Endothelial cell (in vitro differentiated cells): ENCODE measurements at places on chromosomes 7 and 10. TPM values are rescaled to one million over a fixed set of nuclear protein-coding genes. Genes with fewer than 3 reads are reported as not detected.

GRCh38 chr7:91064938-91065337 lies 199.3 kb upstream of the FZD1 start:
- no peaks in the 10 kb centered on the region for H3K27me3 ChIP-seq
- no peak for DNase-seq
- no peak overlapping the region for H3K27ac ChIP-seq
- peaks cover 4% of the 10 kb centered on the region for H3K4me1 ChIP-seq

The LRRC18 gene
- total RNA-seq: not detected

DNA sequence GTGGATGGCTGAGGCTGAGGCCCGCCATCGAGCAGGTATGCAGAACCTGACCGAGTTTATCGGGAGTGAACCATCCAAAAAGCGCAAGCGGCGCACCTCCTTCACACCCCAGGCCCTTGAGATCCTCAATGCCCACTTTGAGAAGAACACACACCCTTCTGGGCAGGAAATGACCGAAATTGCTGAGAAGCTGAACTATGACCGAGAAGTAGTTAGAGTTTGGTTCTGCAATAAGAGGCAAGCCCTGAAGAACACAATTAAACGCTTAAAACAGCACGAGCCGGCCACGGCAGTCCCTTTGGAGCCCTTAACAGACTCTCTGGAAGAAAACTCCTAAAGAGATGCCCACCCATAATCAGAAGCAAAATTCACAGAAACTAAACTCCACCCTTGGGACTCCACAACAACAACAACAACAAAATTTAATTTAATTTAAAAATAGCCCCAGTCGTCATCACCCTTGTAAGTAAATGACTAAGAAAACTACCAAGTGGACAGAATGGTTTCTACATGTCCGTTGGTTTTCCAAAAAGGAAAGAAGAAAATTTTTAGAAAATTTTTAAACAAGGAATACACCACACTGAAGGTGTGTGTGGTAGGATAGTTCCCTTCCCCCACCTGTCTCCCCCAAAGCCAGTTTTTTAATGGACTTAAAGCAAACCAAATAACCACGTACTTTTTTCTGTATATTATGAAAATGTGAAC lies 101.7 kb upstream of the YAE1 start:
- H3K27me3 ChIP-seq: peaks cover 3% of the 10 kb centered on the region
- H3K36me3 ChIP-seq: no peaks in the 10 kb centered on the region
- no peak overlapping the region for H3K4me3 ChIP-seq

GRCh38 chr10:121462281-121462680 lies 136.0 kb downstream of the FGFR2 start:
- no peak overlapping the region for H3K4me3 ChIP-seq
- no peak for DNase-seq
- H3K27ac ChIP-seq: no peak overlapping the region
- no peaks in the 10 kb centered on the region for H3K4me1 ChIP-seq

GRCh38 chr7:44533301-44534055 lies 7.7 kb downstream of the NPC1L1 start:
- no peaks in the 10 kb centered on the region for H3K36me3 ChIP-seq
- no peak for DNase-seq
- no peak overlapping the region for H3K4me3 ChIP-seq
- H3K27ac ChIP-seq: no peak overlapping the region
- H3K4me1 ChIP-seq: no peaks in the 10 kb centered on the region

The PLA2G12B gene
- not detected for total RNA-seq

GRCh38 chr7:148058092-148058491 lies 532.5 kb upstream of the C7orf33 start:
- no peaks in the 10 kb centered on the region for H3K4me1 ChIP-seq
- no peak overlapping the region for H3K4me3 ChIP-seq
- H3K36me3 ChIP-seq: no peaks in the 10 kb centered on the region
- H3K27ac ChIP-seq: no peak overlapping the region

The SORBS1 gene
- 103 TPM for total RNA-seq

DNA sequence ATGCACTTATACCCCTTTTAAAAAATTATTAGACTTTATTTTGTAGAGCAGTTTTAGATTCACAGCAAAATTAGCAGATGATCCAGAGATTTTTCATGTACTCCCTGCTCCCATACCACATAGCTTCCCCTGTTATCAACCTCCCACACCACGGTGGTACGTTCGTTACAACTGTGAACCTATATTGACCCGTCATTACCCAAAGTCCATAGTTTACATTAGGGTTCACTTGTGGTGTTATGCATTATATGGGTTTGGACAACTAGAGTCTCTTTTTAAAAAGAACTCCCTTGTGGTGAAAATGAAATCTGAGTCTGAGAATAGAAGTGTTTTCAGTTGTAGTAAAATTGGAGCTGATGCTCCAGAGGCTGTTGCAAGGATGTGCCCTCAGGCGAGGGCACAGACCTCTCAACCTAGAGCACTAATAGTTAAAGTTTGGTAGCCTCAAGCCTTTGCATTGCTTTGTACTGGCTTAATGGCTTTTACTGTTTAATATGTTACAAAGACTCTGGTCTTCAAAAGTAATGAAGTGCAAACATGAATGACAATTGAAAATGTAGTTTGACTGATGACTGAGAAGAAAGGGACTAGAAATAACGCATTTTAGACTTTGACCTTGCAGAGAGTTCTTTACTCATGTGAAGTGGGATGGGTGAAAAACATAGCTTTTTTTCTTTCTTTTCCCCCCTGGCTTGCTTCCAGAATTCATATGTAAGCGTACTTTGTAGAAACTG lies 30.6 kb upstream of the CSTF2T start:
- H3K4me3 ChIP-seq: no peak overlapping the region
- no peaks in the 10 kb centered on the region for H3K36me3 ChIP-seq
- H3K27me3 ChIP-seq: no peaks in the 10 kb centered on the region
- no peak for DNase-seq
- peaks cover 4% of the 10 kb centered on the region for H3K4me1 ChIP-seq
- H3K27ac ChIP-seq: no peak overlapping the region

DNA sequence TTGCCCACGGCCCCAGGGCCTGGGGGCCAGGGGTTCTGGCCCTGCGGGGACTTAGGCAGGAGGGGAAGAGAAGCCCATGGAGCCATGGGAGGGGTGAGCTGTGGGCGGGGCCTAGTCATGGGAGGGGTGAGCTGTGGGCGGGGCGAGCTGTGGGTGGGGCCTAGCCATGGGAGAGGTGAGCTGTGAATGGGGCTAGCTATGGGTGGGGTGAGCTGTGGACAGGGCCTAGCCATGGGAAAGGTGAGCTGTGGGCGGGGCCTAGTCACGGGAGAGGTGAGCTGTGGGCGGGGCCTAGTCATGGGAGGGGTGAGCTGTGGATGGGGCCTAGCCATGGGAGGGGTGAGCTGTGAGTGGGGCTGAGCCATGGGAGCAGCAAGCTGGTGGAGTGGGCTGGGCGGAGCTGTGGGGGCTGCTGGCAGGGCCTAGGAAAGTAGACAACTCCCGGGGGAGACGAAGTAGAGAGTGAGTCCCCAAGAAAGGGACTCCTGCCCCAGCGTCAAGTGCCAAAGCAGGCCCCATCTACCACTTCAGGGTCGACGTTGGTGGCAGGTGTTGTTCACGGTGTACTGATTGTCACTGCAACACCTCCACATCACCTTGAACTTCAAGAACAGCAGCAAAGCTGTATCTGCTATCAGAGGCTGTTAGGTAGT lies 19.2 kb upstream of the TTYH3 start:
- DNase-seq: no peak
- H3K27me3 ChIP-seq: no peaks in the 10 kb centered on the region
- no peak overlapping the region for H3K4me3 ChIP-seq
- peaks cover 3% of the 10 kb centered on the region for H3K4me1 ChIP-seq
- H3K36me3 ChIP-seq: no peaks in the 10 kb centered on the region

- no peaks in the 10 kb centered on the region for H3K4me1 ChIP-seq
- H3K4me3 ChIP-seq: no peak overlapping the region
- DNase-seq: no peak
- H3K27me3 ChIP-seq: no peaks in the 10 kb centered on the region
Observed at GRCh38 chr7:106927536-106927935, 62.5 kb downstream of the PIK3CG start.

DNA sequence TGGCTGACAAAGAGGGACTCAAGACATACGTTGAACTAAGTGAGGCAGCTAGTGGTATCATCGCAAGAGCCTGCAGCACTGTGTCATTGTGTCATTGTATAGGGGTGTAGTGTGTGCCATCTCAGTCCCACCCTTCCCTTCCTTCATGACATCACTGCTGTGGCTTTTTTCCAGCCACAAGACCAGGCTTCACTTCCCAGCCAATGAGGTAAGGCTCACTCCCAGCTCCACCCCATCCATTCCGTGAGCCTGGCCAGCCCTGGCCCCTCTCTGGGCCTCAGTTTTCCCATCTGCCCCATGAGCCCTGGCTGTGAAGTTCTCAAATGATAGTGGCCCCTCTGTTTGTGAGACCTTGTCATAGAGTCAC lies 134.3 kb upstream of the ZMIZ1 start:
- H3K4me1 ChIP-seq: peaks cover 3% of the 10 kb centered on the region
- H3K27ac ChIP-seq: no peak overlapping the region
- DNase-seq: no peak
- H3K4me3 ChIP-seq: no peak overlapping the region

DNA sequence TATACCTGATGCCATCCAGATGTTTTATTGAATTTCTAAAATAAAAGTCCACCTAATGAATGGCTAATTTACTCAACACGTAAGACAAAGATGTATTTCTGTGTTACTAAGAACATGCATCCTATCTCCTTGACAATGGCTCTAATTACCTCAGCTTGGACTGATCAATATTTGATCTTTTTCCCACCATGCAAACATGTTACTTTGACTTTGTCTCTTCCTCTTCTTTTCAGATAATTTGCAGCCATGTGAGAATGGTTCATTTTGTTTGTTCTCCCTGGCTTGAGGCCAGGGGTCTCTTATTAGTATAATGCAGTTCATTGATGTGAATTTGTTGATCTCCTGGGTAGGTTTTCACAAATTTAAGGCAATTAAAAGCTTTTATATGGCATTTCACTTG lies 302.1 kb downstream of the ADK start:
- H3K36me3 ChIP-seq: no peaks in the 10 kb centered on the region
- no peaks in the 10 kb centered on the region for H3K27me3 ChIP-seq
- H3K27ac ChIP-seq: no peak overlapping the region

DNA sequence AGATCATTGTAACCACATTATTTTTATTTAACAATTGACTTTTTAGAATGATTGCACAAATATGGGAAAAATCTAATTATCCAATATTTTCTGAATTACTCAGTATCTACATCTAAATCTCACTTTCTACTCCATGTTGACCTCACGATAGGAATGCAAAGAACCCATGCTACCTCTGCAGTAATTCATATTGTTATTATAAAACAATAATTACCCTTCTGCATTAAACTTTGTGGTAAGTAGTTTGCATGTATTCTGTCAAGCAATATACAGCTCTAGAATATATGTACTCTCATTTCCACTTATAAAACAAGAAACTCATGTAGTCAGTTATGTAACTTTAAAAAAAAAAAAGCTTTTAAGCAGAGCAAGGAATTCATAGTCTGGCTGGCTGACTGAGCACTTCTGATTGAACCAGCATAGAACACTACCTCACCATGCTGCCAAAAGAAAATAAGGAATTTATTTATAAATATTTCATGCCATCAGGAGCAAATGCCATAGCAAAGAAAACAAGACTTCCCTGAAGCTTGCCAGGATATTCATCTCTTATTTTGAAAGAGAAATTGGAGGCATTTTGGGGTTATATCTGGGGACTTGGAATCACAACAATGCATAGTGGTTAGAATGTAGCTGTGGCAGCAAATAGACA lies 895.7 kb downstream of the XPNPEP1 start:
- DNase-seq: no peak
- no peak overlapping the region for H3K4me3 ChIP-seq
- H3K27me3 ChIP-seq: peaks cover 2% of the 10 kb centered on the region
- peaks cover 12% of the 10 kb centered on the region for H3K4me1 ChIP-seq

The AASS gene
- 41.9 TPM for total RNA-seq

The PLEKHS1 gene
- total RNA-seq: not detected

GRCh38 chr7:116672596-116673456 lies 830 bp downstream of the MET start:
- DNase-seq: no peak
- no peak overlapping the region for H3K27ac ChIP-seq
- H3K4me1 ChIP-seq: peaks cover 39% of the 10 kb centered on the region
- peak overlapping the region; percentile 95 for H3K4me3 ChIP-seq
- no peaks in the 10 kb centered on the region for H3K36me3 ChIP-seq

DNA sequence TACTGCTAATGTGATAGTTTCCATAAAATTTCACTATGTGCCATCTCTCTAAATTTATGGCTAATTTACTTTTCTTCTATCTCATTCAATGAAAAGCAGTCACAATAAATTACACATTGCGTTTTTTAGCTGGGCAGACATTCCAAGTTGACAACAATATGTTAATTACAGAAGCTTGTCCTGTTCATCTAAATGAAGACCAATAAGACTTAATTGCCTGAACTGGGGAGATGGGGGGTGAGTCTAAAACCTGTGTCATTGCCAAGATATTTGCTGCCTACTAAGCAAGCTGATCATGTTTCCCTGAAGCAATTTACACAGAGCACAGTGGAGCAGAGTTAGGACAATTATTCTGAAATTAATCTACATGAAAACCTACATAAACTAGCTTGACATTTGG lies 89.3 kb upstream of the ADRB1 start:
- no peaks in the 10 kb centered on the region for H3K36me3 ChIP-seq
- DNase-seq: no peak
- H3K27ac ChIP-seq: no peak overlapping the region
- no peaks in the 10 kb centered on the region for H3K4me1 ChIP-seq
- H3K27me3 ChIP-seq: peaks cover 4% of the 10 kb centered on the region
- no peak overlapping the region for H3K4me3 ChIP-seq

The INMT gene
- total RNA-seq: 1.4 TPM

The CALD1 gene
- total RNA-seq: 230 TPM

GRCh38 chr10:125101049-125101448 lies 59.3 kb downstream of the CTBP2 start:
- no peak overlapping the region for H3K27ac ChIP-seq
- no peak overlapping the region for H3K4me3 ChIP-seq
- peaks cover 63% of the 10 kb centered on the region for H3K4me1 ChIP-seq

DNA sequence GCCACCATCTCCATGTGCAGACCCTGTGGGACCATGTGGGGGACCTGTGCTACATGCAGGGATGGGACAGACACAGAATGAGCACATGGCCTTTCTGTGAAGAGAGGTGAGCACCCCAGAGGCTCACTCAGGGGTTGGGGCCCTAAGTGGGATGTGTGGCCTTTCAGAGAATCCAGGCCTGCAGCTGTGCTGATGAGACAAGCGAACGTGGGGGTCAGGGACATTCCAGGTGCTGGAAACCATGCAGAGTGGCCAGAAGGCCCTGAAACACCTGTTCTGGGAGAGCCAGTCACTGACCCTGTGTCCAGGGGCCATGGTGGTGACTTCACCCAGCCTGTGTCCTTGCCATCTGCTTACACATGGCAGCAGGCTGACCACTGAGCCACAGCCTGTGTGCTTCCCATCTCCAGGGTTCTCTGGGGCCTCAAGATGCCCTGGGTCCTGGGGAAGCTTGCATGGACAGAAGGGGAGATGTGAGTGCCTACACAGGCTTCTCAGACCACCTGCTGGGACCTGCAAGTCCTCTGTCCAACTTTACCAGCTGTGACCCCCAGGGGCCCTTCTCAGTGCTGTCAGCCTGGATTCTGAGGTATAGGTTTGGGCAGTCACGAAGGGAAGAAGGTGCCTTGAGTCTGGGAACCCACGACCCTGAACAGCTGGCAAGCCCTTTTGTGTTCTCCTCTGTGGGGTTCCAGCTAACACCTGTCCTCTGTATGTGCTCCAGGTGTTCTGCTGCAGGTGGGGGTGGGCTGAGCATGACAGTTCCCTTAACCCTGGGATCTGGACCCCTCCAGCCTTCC lies 17.6 kb downstream of the RAMP3 start:
- H3K4me1 ChIP-seq: no peaks in the 10 kb centered on the region
- H3K27ac ChIP-seq: no peak overlapping the region
- no peaks in the 10 kb centered on the region for H3K36me3 ChIP-seq
- DNase-seq: no peak
